ENCODE measurements at places on chromosomes 7 and 10.

- peak; percentile 78 for DNase-seq
Observed at GRCh38 chr7:123747620-123748141, 1.1 kb downstream of the WASL start.

- no peak for DNase-seq
Observed at GRCh38 chr10:23693925-23694324, 255.1 kb downstream of the OTUD1 start.

GRCh38 chr10:100970914-100971811 is 1.9 kb downstream of the SEMA4G start:
- DNase-seq: no peak

GRCh38 chr10:117694190-117694589 is 151.6 kb downstream of the EMX2 start:
- DNase-seq: no peak

GRCh38 chr7:37045681-37046179 is 321.4 kb upstream of the AOAH start:
- DNase-seq: no peak

GRCh38 chr10:69408318-69409175 is 8.2 kb downstream of the TACR2 start:
- peak; percentile 91 for DNase-seq

DNA sequence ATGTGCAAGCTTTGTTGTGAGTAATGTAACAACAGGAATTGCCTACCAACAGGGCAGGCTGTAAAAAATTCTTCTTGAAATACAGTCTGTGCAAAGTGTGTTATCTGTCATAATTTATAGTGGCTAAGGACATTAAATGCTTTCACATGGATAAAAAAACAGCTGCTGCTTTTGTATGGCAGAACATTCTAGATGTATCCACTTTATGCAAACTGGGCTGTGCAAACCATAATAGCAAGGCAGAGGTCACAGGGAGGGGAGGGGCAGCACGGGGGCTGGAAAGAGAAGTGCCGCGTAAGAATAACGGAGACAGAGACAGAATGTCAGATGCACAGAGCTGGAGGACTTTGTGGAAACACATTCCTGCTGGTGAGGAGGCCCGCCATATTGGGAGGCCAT is 86.1 kb downstream of the VOPP1 start:
- no peak for DNase-seq

DNA sequence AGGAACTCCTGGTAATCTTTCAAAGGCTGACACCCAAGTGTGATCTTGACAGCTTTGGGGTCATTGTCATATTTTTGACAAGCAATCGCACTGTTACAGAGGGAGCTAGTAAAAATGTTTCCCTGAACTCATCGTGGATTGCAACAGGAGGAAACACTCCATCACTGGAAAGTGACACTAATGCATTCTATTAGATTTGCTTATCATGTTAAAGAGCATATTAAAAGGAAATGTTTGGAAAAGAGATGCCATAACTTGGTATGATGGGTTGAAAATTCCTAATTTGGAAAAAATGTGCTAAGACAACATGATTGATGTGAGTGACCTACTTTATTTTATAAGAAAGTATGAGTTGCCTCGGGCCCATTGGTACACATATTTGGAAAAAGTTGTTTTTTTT is 22.7 kb upstream of the EMX2 start:
- DNase-seq: peak; percentile 52

DNA sequence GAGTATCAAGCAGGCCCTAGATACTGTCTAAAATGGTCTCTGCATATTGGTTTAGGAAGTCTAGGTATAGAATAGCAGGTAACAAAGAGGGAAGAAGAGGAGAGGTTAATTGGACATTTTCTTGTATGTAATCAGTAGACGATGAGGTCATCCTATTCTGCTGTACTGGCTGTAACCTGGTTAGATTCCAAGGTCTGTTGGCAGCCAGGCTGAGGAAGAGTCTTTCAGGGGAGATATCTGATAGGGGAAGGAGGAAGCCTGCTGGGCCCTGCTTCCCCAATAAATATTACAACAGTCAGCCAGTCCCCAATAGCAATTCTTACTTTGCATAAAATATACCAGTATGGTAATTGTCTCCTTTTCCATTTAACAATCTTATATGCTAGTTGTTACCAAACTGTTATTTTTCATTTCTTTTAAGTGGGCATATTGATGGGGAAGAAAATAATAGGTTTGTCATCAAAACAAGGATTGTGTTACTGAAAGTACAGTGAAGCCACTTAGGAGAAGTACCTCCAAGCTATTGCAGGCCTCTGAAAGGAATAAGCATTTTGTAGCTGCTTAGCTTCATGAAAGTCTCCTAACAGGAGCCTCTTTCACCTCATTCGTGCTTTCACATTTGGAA is 186.4 kb downstream of the LRRC4 start:
- DNase-seq: no peak

DNA sequence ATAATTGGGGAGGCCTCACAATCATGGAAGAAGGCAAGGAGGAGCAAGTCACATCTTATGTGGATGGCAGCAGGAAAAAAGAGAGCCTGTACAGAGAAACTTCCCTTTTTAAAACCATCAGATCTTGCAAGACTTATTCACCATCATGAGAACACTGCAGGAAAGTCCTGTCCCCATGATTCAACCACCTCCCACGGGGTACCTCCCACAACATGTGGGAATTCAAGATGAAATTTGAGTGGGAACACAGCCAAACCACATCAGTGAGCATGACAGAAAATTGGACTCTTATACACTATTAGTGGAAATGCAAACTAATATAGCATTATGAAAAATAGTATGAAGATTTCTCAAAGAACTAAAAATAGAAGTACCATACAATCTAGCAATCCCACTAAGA is 271.2 kb downstream of the MAGI2 start:
- peak; percentile 75 for DNase-seq

DNA sequence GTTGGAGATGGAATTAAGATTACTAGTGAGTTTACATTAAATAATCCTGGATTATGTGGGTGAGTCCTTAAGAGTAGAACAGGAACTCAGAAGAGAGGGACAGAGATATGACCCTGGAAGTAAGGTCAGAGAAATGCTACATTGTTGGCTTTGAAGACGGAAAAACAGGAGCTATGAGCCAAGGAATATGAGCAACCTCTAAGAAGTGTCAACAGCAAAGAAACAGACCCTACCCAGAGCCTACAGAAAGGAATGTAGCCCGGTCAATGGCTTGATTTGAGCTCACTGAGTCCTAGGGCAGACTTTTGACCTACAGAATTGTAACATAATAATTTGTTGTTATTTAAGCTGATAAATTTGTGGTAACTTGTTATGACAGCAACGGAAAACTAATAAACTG is 304.9 kb downstream of the IPMK start:
- no peak for DNase-seq

GRCh38 chr7:2884161-2884560 is 40.1 kb upstream of the GNA12 start:
- DNase-seq: no peak

- no peak for DNase-seq
Observed at GRCh38 chr10:14024329-14025202, 306.2 kb downstream of the FRMD4A start.

GRCh38 chr7:47227762-47228177 is 354.1 kb downstream of the TNS3 start:
- peak; percentile 92 for DNase-seq

DNA sequence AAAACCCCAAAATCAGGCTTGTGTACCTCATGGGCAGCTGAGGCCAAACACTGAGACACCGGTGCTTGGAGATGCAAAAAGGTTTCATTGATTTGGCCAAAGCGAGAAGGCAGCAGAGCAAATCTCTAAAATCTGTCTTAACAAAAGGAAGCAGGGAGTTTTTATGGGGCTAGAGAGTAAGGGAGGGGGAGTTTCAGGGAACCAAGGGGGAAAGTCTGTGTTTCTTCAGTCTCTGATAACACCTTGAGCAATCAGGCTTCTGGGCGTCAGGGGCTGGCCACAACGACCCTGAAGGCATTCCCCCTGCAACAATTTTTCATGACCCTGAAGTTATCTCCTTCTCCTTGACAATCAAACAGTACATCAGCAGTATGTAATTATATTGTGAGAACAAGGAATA is 2.7 kb upstream of the ZNF786 start:
- DNase-seq: no peak

DNA sequence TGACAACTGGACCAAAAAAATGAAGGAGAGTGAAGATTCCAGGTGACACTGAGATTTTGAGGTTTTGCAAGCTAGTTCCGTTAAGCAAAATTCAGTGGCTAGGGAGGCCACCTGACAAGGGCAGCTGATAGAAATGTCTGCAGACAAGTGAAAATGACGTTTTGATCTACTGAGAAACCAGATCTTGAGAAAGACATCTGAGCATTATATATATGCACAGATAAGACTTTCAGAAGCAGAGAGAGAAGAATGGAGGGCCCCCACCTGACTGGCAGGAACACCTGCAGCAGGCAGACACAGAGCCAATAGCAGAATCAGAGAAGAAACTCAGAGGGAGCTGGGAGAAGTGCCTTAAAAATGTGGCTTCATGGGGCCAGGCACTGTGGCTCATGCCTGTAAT is 76.1 kb upstream of the LRGUK start:
- DNase-seq: no peak

GRCh38 chr10:102024799-102025198 is 31.2 kb downstream of the ARMH3 start:
- no peak for DNase-seq

- DNase-seq: no peak
Observed at GRCh38 chr7:149172534-149172920, 22.8 kb upstream of the ZNF282 start.

- DNase-seq: no peak
Observed at GRCh38 chr10:6010569-6010968, 33.2 kb upstream of the IL15RA start.

DNA sequence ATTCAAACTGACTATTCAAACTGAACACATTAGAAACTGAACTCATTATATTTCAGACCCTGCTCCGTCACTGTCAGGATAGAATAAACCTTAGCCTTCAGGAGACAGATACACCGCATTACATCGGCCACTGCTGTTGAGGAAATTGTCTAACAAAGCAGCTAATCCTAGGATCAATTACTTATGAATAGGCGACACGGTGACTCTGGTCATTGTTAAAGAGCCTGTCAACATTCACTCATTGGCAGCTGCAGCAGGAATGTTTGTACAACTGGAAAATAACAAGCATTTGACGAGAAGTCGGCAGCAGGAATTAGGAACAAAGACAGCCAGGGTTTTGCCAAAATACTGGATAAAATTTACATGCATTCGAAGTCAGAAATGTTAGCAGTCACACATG is 112.0 kb upstream of the MKX start:
- DNase-seq: no peak

- peak; percentile 57 for DNase-seq
Observed at GRCh38 chr10:110994406-110995086, 75.1 kb downstream of the SHOC2 start.

DNA sequence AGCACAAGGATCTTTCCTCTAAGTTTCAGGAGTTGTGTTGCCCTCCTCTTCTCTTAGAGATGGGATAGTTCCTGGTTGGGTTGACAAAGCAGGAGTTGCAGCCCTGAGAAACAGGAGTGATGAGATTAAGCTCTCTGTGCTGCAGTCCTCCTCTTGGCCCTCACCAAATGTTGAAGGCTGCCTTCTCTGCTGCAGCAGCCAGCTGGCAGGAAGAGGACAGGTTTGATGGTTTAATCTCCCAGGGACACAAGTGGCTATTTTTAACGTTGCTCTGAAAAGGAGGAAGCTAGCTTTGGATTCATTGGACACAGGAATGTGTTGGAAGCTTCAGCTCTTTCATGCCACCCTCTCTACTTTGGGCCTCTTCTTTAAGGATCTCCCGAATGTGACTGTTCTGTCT is 9.4 kb downstream of the STRIP2 start:
- DNase-seq: no peak

GRCh38 chr7:24334627-24335026 is 50.6 kb downstream of the NPY start:
- no peak for DNase-seq

DNA sequence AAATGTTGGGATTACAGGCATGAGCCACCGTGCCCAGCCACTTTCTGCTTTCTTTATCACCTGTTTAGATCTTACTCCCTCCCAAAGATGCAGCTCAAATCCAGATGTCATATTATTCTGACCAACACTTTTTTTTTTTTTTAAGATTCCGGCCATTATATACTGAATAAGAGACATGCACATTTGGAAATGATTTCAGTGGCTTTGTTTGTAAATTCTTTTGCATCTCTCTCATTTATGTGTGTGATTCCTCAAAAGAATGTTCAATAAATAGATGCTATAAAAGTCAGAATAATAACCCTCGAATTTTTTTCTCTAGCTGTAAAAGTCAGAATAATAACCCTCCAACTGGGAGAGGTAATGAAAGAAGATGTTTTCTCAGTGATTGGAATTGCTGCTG is 25.4 kb downstream of the HECW1 start:
- peak; percentile 60 for DNase-seq

- DNase-seq: no peak
Observed at GRCh38 chr10:11740907-11741306, 1.3 kb upstream of the ECHDC3 start.

- DNase-seq: no peak
Observed at GRCh38 chr10:118669835-118670234, 74.4 kb upstream of the PRLHR start.

- DNase-seq: no peak
Observed at GRCh38 chr7:2860627-2861133, 16.6 kb upstream of the GNA12 start.

Measured in fibroblast of skin of back (primary cell).